ENCODE measurements at places on chromosomes 1 and 21.

DNA sequence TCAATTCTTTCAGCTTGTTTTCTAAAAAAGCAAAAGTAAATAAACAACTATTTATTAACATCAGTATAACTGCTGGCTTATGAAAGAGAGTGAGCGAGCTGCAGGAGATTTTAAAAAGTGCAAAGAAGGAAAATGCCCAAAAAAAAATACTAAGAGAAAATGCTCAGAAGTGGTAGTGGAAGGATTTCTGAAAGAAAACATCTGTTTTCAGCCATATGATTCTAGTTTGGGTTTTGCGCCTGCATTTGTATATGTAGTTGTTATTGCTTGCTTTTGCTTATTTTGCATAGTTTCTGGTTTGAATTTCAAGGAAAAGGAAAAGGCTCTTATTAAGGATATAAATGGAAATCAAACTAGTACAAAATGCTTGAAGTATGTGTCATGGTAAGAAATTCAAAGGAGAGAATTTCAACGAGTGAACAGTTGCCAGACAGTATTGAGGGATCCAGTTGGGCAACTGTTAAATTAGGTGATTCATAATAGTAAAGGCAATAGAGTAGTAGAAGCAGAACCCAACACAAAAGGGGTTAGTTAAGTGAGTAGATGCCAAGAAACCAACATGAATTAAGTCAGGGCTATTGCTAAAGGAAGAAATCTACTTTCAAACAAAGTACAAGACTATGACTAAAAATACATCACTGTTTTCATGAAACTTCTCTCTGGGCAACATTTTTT is 1.2 kb downstream of the GBP5 start:
- DNase-seq: no peak

DNA sequence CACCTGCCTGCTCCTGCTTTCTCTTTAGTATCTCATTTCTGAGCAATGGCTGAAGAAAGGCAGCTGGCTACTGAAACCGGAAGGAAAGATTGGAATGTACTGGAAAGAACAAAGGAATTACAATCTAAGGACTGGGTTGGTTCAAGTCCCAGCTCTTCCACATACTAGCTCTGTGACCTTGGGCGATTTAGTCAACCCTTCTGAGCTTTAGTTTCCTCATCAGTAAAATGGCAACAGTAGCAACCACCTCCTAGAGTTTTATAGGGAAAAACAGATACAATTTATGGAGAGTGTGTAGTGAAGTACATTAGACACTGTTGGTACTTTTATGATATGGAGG is 158.8 kb downstream of the KAZN start:
- no peak for DNase-seq

- no peak for DNase-seq
These were observed 236.9 kb downstream of the RPS6KC1 start for GRCh38 chr1:213287987-213288386.

GRCh38 chr1:87263785-87264184 is 64.9 kb upstream of the LMO4 start:
- DNase-seq: no peak
